NCI-H748 treated with DMSO at 0.1 percent for 48 hours (cell line): ENCODE measurements at places on chromosomes 1 and 21.

DNA sequence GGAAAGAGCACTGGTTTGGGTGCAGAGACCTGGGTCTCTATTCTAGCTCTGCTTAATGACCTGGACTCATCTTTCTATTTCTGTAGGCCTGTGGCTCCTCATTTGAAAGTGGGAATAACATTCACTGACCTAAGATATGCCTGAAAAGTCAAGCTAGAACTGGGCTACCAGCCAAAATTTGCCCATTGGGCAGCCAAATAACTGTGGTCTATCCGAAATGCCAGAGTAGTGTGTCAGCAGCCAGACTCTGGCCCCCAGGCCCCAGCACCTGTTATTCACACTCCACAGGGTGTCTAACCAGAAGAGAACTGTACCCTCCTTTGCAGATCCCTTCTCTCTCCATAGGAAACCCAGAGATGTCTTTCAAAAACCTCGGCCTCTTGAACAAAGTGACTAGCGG lies 12.6 kb downstream of the DAB1 start:
- DNase-seq, result no peak

- no peak for DNase-seq
These were observed 13.6 kb downstream of the PCNX2 start for GRCh38 chr1:233281711-233282581.

- DNase-seq, result no peak
These were observed 8.2 kb downstream of the BMP8A start for GRCh38 chr1:39499668-39500067.

DNA sequence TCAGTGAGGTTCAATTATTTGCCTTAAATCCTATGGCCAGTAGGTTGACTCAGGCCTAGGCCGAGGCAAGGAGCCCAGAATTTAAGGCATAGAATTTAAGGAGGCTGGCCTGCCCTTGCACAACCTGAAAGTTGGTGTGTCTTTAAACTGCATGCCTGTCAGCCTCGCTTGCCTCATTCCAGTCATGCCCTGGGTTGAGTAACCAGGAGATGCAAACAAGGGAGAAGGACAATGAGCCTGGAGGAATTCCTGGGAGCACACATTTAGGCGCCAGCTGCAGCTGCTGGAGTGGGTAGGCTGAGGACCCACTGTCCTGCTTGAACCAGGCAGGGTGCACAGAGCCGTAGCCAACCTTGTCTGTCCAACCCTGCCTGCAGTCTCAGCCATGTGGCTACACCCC lies 11.7 kb downstream of the CD2 start:
- no peak for DNase-seq

DNA sequence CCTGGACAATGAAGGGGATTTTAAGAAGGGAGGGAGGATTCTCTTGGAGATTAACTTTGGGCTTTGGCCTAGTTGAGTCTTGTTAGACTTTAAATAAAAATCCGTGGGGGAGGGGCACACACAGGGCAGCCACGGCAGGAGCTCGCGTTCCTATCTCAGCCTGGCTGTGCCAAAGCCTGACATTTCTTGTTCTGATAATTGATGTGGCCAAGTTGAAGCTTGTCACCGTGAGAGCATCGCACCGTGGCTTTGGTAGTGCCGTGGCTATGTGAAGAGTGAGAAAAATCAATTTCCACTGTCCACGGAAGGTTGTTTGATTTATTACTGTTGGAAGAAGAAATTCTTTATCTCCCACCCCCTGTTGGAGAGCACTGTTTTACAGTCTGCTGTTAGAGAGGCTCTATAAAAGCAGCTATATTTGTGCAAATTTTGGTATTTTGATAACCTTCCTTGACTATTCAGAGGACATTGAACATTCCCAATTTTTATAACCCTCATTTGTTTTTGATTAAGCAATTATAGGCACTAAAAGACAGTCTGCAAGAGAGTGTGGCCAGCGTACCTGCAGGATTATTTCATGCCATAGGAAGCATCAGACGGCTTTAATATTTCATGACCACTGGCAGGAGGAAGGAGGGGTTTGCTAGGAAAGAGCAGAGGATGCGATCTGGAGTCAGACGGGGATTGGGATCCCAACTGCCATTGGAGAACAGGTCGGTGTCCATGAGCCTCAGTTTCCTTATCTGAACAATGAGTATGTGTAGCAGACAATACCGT lies 160.7 kb downstream of the KAZN start:
- DNase-seq, result no peak

GRCh38 chr1:110503471-110503870 lies 15.5 kb downstream of the KCNA10 start:
- DNase-seq, result no peak

DNA sequence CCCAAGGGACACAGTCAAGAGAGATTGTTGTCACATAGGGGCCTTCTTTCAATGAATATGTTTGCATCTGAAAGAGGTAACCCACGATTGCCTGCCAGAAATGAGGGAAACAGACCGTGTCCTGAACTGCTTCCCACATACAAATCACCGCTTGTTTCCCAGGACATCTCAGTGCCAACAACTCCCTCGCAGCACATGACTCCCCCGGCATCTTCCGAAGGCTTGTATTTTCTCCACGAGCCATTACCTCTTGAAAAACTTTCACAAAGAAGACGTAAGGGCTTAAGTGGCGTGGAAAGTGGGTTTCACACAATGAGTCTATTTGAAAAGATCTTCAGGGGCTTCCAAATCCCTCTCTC lies 31.6 kb upstream of the PDE9A start:
- no peak for DNase-seq

GRCh38 chr1:227560393-227561173 lies 2.8 kb upstream of the ZNF678 start:
- DNase-seq, result no peak

DNA sequence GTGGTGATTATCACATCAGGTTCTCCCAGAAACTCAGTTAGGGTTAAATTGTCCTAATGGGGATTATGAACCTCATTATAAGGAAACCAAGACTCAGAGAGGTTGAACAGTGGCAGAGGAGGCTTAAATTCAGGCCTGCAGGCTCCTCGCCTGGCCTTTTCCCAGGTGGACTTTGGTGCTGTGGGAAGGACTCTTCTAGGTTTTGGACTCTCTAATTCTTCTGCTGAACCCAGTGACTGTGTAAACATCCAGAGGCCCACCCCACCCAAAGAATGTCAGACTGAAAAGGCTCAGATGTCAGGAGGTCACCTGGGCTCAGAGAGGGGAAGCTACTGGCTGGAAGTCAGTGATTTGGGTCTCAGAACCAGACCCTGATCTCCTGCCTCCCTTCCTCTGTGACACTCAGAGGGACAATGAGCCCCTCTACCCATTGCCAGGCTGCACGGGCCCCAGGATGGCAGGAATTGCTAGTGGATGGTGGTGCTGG lies 2.5 kb downstream of the ZNF362 start:
- DNase-seq, result no peak

- no peak for DNase-seq
These were observed 3.5 kb upstream of the TSPEAR start for GRCh38 chr21:44714905-44715304.

DNA sequence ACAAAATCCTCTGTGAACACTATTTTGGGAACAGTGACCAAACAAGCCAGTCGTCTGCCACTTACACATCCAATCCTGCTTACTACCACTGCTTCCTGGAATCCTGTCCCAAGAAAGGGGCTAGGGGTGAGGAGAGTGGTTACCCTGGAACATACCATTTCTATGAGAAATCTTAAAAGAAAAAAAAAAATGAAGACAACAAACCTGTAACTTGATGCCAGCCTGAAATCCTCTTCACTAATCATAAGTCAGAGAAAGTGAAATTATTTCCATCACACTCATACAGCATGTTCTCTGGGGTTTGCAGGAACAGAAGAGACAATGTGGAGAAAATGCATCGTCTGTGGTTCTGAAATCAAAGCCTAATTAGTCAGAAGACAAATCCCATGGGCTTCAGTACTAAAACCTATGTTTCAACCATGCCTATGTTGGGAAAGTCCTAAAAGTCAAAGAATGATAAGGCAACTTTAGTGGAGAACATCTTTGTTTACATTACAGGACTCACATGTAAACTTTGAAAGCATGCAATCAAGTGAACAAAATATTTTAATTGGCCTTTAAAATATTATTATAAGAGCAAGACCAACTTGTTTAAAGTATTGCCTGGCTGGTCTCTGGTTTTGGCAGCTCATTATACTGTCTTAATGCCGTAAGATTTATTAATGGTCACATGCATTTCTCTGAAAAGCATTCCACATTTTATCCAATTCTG lies 220.7 kb downstream of the LTN1 start:
- DNase-seq, result no peak

- DNase-seq, result no peak
These were observed 92.1 kb downstream of the WDR3 start for GRCh38 chr1:118021668-118022067.

GRCh38 chr1:85417017-85417416 lies 47.9 kb downstream of the DDAH1 start:
- no peak for DNase-seq

GRCh38 chr1:210143465-210144062 lies 89.0 kb upstream of the SERTAD4 start:
- no peak for DNase-seq

DNA sequence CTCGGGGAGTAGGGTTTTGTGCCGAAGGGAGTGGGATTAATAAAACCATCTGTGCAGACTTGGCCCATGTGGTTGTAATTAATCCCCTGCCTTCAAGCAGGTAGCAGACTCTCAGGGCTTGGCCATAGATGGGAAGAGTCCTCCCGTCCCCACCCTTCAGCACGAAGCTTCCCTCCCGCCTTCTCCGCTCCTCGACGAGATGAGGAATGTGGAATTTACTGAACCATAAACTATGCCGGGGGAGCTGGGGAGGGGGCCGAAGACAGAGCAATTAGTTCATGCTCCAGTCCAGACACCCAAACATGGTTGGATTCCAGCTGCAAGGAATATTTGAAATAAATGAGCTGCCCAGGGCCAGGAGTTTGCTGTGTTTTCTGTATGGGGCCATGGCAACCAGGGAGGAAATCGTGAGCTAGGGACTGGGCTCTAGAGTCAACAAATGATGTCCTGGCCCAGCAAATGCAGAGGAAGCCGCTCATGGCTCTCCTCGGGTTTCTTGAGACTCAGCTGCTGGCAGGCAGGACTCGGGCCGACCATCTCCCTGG lies 78.8 kb downstream of the SPSB1 start:
- DNase-seq, result no peak

DNA sequence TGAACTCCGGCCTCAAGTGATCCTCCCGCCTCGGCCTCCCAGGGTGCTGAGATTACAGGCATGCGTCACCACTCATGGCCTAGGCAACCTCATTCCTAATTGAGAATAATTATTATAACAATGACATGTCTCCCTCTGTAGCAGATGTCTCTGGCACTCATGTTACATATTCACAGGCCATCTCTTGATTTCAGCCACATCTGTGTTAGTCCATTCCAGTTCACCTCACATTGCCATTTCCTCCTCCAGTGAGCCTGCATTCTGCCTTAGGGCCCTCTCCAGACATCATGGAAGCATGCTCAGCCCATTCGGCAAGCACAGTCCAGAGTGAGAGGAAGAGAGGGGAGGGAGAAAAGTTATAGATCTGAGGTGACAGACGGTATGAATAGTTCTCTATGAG lies 32.5 kb downstream of the CDKN2C start:
- DNase-seq, result peak; percentile 19

GRCh38 chr1:25699500-25700143 lies 83.0 kb downstream of the MAN1C1 start:
- no peak for DNase-seq

- DNase-seq, result no peak
These were observed 3.4 kb downstream of the KCNA3 start for GRCh38 chr1:110671361-110671760.

GRCh38 chr1:159196543-159196942 lies 8.1 kb upstream of the ACKR1 start:
- DNase-seq, result no peak

DNA sequence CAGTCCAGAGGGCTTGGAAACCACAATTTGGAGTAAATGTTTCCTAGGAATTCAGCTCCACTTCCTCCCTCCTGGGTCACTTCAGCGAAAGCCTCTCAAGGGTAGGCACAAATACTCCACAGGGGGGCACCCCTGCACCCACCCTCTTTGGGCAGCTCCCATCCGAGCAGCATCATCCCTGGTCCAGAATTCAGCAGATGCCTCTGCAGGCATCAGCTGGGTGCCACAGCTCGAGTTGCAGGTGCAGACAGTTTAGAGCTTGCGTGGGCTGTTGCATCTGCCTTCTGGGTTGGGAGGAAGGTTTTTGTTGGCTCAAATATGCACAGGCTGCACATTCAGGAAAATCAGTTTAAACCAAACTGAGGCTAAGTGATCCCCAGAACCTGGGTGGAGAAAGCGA lies 25.0 kb downstream of the KANK4 start:
- no peak for DNase-seq

- DNase-seq, result no peak
These were observed 41.7 kb downstream of the ADARB1 start for GRCh38 chr21:45116066-45116465.

GRCh38 chr1:22889213-22889827 lies 83.3 kb downstream of the LACTBL1 start:
- no peak for DNase-seq

GRCh38 chr1:17601643-17602382 lies 62.3 kb downstream of the ARHGEF10L start:
- no peak for DNase-seq

- DNase-seq, result no peak
These were observed 67.3 kb upstream of the BCL10 start for GRCh38 chr1:85343612-85344255.

GRCh38 chr21:39444421-39445180 lies 977 bp downstream of the LCA5L start:
- DNase-seq, result no peak

GRCh38 chr1:29793653-29794348 lies 557.5 kb downstream of the PTPRU start:
- no peak for DNase-seq

- DNase-seq, result no peak
These were observed 65.6 kb downstream of the ST3GAL3 start for GRCh38 chr1:43772978-43773377.

- DNase-seq, result no peak
These were observed 400.7 kb upstream of the RUNX1 start for GRCh38 chr21:35449846-35450245.

DNA sequence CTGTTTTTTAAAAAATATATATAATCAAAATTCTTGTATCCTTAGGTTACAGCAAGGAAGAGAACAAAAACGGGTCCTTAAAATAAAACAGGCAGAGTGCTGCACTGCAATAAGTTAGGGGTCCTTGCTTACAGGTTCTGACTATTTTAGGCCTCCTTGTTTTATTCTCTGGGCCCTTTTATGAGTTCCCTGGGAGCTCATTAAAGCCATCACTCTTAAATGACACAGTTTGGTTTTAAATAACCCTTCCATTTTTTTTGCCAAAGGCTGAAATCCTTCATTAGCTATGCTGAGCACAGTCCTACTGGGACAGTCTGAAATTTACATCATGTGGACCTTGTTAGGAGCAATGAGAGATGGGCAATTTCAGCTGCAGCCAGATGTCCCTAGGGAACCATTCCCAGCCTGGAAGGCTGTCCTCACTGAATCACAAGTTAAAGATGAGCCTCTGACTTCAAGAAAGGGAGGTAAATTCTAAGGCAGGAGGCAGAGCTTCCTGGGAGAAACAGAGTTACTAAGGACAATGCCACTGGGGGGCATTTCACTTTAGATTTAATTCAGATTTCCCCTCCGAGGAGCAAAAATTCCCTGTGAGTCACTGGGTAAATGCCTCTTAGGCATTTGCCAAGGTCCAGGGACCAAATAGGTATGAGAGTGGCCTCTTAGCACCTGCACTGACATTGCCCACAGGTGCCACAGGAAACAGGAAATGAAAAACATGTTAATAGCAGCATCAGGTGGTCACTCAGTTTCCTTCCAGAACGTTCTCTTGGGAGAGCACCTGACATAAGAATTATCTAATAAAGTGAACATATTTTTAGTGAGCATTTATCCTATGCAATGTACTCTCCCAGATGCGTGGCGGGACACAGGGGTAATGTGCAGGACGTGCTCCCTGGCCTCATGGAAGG lies 3.8 kb upstream of the MUL1 start:
- no peak for DNase-seq

GRCh38 chr1:217105437-217105836 lies 382.2 kb upstream of the ESRRG start:
- peak; percentile 69 for DNase-seq
